ENCODE measurements at places on chromosomes 12 and 14. TPM values are rescaled to one million over a fixed set of nuclear protein-coding genes. Genes with fewer than 3 reads are reported as not detected.
A peak's percentile ranks its signal among the peaks of the same experiment; 100 is the strongest.

Gene KLHL42
- total RNA-seq = 37.0 TPM

DNA sequence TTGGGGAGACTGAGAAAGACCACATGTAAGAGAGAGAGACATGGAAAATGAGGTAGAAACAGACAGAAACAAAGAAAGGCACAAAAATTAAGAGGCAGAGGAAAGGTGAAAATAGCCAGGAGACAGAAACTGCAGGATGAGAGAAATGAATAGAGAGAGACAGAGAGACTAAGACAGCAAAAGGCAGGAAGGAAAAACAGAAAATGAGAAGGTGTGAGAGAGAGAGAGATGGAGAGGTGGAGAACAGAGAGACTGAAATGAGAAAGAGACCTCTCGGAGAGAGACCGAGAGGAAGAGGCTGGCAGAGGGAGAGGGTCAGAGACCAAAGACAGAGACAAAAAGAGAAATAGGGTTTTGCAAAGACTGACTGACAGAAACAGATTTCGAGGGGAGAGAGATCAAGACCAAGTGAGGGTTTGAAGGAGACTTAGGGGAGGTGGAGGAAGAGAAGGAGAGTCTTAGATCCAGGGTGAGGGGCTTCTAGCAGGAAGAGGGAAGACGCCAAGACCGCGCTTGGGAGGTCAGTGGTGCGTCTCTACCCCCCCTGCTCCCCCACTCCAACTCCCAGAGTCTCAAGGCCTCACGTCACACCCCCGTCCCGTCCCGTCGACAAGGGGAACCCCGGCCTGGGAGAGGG, 1.1 kb upstream of the AQP5 start:
- DNase-seq = no peak
- H3K36me3 ChIP-seq = no peaks in the 10 kb centered on the region
- H3K4me1 ChIP-seq = peaks cover 11% of the 10 kb centered on the region
- peak overlapping the region; percentile 39 for H3K4me3 ChIP-seq
- H3K27me3 ChIP-seq = peaks cover 10% of the 10 kb centered on the region

Gene ATXN2
- 72.9 TPM for total RNA-seq

DNA sequence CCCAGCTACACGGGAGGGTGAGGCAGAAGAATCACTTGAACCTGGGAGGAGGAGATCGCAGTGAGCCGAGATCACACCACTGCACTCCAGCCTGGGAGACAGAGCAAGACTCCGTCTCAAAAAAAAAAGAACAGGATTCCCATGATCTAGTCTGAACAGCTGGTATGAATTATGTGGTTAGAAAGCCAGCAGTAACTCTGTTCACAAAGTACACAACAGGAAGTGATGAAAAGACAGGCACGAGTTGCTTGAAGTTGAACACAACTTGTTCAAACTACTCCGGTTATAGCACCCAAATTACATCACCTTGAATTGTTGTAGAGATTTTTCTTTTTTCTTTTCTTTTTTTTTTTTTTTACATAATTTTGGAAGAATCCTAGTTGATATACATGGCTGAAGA, 238.8 kb upstream of the RGS6 start:
- no peak overlapping the region for H3K27ac ChIP-seq
- no peaks in the 10 kb centered on the region for H3K4me1 ChIP-seq
- peaks cover 2% of the 10 kb centered on the region for H3K36me3 ChIP-seq
- H3K27me3 ChIP-seq = no peaks in the 10 kb centered on the region
- no peak for DNase-seq

Gene KRT75
- not detected for total RNA-seq

DNA sequence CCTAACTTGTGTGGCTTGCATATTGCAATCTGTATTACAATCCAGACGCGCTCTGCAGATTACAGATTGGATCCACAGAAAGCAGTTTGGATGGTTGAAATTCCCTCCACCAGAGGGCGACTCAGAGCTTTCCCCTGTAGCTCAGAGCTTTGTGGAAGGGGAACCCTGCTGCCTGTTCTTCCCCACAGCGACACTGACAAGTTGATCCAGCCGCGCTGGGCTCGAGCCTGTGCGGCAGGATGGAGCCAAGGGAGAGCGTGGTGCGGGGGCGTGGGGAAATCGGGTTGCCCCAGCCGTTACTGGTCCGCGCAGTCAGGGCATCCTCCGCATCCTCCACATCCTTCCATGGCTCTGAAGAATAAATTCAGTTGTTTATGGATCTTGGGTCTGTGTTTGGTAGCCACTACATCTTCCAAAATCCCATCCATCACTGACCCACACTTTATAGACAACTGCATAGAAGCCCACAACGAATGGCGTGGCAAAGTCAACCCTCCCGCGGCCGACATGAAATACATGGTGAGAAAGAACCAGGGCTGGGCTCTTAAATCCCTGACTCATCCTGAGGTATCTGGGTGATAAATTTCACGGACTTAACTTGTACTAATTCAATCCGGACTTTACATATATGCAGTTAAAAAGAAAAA, at the start of gene GLIPR1L1:
GLIPR1L1 (plus strand) TSS at position 287 of the 647 bp plus-strand sequence; CDS start at position 346, 59 bp downstream.
- DNase-seq = peak; percentile 96
- H3K4me3 ChIP-seq = peak within 1 kb of the TSS; percentile 69
- no peaks in the 10 kb centered on the region for H3K27me3 ChIP-seq
- no peak within 1 kb of the TSS for H3K27ac ChIP-seq
- H3K4me1 ChIP-seq = peaks cover 3% of the 10 kb centered on the region
- H3K36me3 ChIP-seq = no peaks in the 10 kb centered on the region

Data from H9 (cell line).